ENCODE measurements at places on chromosomes 11 and 22.

- DNase-seq, result no peak
Observed at GRCh38 chr22:35618427-35619223, 1.5 kb upstream of the MB start.

- DNase-seq, result no peak
Observed at GRCh38 chr11:128492461-128492860, 94.9 kb downstream of the ETS1 start.

- DNase-seq, result no peak
Observed at GRCh38 chr11:19237813-19238212, 2.9 kb downstream of the E2F8 start.

GRCh38 chr22:21802056-21802455 lies 65.4 kb downstream of the MAPK1 start:
- no peak for DNase-seq

DNA sequence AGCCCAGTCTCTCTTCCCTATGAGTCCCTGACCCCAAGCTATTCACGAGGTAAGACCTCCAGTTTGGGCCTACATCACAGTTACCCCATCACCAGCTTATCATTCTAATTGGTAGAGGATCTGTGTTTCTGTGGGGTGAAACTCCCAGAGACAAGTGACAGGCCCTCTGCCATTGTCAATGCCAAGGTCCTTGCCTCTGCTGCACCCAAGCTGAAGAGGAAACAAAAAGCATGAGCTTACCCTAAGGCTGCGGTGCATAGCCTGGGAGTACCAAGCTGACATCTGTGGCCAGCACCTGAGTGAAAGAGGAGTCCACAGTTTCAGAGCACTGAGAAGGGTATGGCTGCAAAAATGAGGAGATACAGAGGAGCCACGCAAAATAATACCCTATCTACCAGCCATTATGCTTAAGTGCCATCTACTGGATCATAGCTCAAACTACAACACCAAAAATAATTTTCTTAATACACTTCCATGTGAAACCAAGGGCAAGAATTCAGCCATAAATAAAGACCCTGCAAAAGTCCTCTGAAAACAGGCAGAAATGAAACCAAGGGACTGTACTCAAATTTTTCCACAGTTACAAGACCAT lies 62.3 kb upstream of the ANO5 start:
- DNase-seq, result no peak

Measured in AG04449 (cell line).